Sigmoid colon (tissue), 7 donors: ENCODE measurements at places on chromosomes 3 and 15.

- no peak for DNase-seq
Measured at GRCh38 chr3:112407214-112407887, 74.4 kb downstream of the CD200 start.

- DNase-seq: no peak
Measured at GRCh38 chr3:102454181-102454580, 19.4 kb downstream of the ZPLD1 start.

- no peak for DNase-seq
Measured at GRCh38 chr3:31576521-31576920, 43.8 kb downstream of the STT3B start.

DNA sequence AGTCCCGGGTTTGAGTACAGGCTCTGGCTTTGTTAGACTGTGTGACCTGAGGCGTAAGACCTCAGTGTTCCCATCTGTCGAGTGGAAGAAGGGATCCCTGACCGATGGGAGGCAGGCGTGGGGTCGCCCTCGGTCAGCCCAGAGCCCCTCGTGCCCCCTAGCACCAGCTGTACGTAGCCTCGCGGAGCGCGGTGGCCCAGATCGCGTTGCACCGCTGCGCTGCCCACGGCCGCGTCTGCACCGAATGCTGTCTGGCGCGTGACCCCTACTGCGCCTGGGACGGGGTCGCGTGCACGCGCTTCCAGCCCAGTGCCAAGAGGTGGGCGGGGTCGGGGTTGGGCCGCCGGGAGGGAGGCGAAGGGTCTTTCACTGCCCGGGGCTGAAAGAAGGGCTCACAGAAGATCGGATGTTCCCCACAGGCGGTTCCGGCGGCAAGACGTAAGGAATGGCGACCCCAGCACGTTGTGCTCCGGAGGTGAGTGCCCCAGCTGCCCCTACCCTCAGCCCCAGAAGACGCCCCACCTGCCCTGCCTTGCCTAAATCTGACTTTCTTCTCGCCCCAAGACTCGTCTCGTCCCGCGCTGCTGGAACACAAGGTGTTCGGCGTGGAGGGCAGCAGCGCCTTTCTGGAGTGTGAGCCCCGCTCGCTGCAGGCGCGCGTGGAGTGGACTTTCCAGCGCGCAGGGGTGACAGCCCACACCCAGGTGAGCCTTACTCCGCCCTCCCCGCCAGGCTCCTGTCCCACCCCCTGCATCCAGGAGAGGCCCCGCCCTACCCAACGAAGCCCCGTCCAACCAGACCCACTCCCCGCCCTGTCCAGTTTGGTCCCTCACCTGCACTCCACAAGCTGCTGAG, 3.5 kb upstream of the LSMEM2 start:
- DNase-seq: peak; percentile 64

- no peak for DNase-seq
Measured at GRCh38 chr3:40653878-40654277, 129.1 kb downstream of the ZNF621 start.
